Epithelial cell of proximal tubule (primary cell): ENCODE measurements at places on chromosomes 11 and 22. TPM values are rescaled to one million over a fixed set of nuclear protein-coding genes. Genes with fewer than 3 reads are reported as not detected.

DNA sequence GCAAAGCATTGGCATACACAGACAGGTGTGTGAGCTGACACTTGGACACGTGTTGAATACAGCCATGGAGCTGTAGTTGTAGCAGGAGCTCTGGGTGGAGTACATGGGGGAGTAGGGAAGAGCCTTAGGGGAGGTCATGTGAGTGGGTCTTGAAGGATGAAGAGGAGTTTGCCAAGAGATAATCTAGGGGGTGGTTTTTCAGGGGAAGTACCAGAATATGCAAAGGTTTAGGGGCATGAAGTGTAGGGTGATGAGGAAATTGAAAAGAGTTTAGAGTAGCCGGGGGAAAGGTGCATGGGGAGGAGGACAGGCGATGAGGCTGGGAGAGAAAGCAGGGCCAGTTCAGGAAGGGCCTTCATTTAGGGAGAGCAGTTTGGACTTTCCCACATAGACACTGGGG lies 74.5 kb downstream of the GRIK4 start:
- no peak for DNase-seq

- DNase-seq = no peak
These were observed 13.3 kb downstream of the WT1 start for GRCh38 chr11:32421992-32422391.

- DNase-seq = no peak
These were observed 1894.0 kb upstream of the RAG2 start for GRCh38 chr11:38491986-38492385.

DNA sequence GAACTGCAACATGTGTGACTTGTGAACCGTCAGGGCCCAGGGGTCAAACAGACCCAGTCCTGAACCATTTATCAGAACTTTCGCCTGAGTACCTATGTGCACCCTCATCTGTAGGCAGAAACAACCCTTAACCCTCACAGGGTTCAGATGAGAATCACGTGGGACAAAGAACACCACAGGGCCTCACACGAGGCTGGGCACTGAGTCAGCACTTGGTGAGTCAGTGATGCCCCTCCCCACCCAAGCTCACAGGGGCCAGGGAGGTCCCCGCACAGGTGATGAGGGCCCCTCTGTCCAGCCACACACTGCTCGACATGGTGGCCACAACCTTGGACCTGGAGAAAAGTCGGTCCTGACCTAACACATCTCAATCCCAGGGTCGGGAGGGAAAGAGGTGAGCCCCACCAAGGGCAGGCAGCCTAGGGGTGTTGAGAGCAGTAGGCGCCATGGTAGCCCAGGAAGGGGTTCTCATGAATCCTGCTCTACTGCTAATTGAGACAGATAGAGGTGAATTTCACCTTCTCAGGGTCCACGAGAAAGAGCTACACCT lies 176.4 kb downstream of the SHANK2 start:
- no peak for DNase-seq

DNA sequence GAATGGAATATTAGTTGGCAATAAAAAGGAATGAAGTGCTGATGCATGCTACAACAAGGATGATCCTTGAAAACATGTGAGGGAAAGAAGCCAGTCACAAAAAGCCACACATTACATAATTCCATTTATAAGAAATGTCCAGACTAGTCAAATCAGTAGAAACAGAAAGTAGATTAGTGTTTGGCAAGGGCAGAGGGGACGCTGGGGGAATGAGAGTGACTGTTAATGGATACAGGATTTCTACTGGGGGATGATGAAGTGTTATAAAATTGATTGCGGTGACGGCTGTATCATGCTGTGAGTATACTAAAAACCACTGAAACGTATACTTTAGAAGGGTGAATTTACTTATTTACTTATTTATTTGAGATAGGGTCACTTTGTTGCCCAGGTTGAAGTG lies 57.9 kb downstream of the C11orf58 start:
- no peak for DNase-seq

Gene NAGA
- 38.9 and 41.2 TPM in 2 replicates for total RNA-seq

DNA sequence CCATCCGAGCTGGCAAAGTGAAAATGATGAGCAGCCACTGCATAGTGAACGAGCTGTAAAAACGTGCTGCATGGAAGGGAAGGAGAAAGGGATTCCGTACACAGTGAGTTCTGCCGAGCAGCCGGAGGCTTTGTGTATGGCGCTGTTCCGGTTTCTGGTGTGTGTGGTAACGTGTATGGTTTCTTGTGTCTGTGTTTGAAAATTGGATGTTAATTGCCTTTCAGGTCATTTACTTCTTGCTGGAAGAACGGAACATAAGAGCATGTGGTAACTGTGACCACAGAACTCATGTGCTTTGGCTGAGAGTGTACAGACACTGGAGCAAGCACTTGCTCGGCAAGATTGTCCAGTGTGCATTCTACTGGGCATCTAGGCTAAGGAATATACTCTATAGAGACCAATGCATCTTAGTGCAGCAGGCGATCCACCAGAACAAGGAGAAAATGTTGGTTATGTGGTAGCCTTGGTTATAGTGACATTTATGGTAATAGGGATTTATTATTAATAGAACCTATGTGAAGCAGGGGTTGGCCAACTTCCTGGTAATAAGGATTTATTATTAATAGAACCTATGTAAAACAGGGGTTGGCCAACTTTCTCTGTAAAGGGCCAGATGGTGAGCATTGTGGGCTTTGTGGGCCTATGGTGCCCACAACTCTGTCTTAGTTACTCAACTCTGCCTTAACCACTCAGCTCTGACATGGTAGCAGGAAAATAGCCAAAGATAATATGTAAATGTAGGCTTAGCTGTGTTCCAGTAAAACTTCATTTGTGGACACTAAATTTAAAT lies 49.2 kb downstream of the GRAMD1B start:
- DNase-seq = no peak
